Lower lobe of right lung (tissue), 2 donors: ENCODE measurements at places on chromosomes 16 and 17.

DNA sequence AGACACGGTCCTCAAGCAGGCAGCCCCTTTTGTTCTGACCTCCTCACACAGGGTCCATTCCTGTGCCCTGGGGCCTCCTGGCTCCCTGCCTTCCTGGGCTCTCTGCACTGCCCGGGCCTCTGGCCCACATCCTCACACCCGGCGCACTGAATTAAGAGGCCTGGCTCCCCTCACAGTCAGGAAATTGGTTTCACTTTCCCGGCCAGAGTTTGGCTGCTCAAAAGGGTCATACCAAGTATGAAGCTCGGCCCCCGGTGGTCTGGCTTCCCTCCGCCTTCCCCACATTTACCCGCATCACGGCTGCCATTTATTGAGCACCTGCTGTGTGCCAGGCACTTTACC lies 220.0 kb downstream of the NTN1 start:
- no peak for DNase-seq

DNA sequence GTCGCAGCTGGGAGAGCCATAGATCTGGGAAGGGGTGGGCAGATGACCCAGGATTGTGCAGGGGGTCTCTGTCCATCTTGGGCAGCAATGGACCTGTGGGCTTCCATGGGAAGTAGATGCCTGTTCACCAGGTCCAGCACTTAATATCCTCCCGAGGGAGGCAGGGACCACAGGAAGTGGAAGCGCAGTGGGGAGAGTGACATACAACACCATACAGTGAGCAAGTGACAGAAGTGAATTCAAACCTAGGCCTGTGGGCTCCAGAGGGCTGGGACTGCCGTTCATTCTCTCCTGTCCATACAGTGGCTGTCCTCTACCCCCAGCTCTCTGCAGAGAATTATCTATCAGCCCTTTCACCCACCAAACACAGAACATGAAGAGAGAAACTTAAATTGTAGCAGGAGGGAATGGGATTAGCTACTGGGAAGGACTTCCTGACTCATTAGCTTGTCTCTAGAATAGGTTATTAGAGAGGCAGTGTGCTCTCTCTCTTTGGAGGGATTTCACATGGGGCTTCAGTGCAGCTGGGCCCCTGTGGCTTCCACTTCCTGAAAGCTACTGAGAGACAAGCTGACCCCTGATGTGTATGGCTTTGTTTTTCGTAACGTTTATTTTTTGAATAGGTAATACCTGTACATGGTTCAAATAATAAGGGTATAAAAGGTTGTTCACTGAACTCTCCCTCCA lies 13.1 kb upstream of the SEZ6 start:
- DNase-seq, result no peak

DNA sequence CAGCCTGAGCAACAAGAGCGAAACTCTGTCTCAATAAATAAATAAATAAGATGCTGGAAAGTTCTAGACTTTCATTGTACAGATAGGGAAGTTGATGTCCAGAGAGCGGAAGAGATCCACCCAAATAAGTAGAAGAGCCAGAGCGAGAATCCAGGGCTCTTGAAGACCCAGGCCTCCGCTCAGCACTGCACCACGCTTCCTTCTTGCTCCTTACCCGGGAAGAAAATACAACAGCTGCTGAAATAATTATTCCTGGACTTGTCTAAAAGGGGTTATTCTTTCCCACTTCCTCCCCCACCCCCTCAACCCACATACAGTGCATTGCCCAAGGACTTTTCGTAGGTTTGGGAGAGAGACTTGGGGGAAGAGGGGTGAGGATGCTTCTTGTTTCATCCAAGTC lies 26.7 kb downstream of the CDK5RAP3 start:
- DNase-seq, result peak; percentile 46

DNA sequence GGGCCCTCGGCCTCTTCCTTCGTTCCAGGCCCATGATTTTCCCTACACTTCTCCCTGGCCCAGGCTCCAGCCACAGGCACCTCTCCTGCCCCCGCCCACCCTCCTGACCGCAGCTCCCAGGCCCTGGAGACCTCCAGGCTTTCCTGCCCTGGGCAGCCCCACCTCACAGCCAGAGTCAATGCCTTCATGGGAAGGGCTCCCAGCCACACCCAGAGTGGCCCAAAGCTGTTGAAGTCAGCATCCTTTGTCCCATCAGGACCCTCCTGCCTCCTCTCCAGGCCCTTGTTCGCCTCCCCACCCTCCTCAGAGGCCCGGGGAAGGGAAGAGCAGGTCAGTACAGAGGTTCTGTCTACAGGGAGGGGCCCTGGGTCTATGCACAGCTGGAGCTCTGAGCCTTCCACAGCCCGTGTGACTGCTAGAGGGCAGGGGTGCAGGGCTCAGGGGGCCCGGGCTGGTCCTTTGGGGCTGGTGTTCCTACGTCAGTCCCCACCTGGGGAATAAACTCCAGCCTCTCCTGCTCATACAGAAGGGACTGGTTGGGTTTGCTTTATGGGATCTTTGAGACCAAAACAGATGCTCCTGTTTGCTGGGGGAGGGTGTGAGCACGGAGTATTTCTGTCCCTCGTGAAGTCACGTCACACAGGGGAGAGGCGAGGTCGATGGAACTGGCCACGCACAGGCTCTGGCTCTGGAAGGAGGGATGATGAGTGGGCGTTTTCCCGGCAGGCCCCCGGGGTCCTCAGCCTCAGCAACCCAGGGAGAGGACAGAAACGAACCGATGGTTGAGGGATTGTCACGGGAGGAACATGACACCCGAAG lies 20.3 kb downstream of the TRARG1 start:
- no peak for DNase-seq
